ENCODE measurements at places on chromosomes 4 and X. TPM values are rescaled to one million over a fixed set of nuclear protein-coding genes. Genes with fewer than 3 reads are reported as not detected.

XK gene
- 2.5 TPM for total RNA-seq

USP17L25 gene
- total RNA-seq, result not detected

RHOXF2 gene
- not detected for total RNA-seq

TEC gene
- 3.8 TPM for total RNA-seq

TMPRSS11D gene
- total RNA-seq, result 208 TPM

Measured in esophagus squamous epithelium (tissue), 5 donors.